Breast epithelium (tissue), 4 donors: ENCODE measurements at places on chromosomes 3 and 15. TPM values are rescaled to one million over a fixed set of nuclear protein-coding genes. Genes with fewer than 3 reads are reported as not detected.
A peak's percentile ranks its signal among the peaks of the same experiment; 100 is the strongest.

LYSMD2 gene
- total RNA-seq = 18.7 TPM

GRCh38 chr15:47513471-47513870, 203.8 kb upstream of the SEMA6D start:
- DNase-seq = no peak

DNA sequence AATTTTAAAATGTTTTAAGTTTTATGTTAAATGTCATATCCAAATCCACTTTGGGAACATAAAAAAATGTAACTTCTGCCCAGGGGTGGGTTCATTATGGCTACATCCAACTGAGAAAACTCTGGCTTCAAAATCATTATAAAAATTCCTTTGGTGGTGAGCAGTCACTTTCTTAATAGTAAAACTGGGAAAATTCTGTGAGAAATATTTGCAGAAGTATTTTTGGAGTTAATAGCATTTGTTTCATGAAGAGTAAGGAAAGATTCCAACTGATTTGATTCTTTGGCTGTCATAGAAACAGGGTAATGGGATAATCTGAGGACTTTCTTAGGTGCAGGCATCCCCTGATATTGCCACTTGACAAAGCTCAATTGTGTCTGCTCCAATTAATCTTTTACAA, 38.8 kb downstream of the CPA3 start:
- DNase-seq = no peak

PLSCR2 gene
- total RNA-seq = 2.0 TPM

TMCO5A gene
- total RNA-seq = not detected

DNA sequence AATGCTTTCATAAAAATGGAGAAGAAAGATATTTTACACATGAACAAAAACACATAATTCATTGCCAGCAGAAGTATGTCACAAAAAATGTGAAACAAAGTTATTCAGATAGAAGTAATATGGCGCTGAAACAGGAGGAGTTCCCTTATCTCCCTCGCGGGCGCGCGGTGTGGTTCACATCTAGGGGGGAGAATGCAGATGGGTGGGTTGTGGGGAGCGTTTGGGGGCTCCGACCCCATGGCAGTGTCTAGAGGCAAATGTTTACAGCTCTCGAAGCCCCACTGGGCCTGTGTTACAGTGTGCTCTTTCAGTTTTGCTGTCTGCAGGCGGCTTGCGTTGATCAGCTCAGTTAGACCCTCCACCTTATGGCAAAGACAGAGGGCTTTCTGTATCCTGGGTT, 297.5 kb downstream of the CGGBP1 start:
- no peak for DNase-seq

DNA sequence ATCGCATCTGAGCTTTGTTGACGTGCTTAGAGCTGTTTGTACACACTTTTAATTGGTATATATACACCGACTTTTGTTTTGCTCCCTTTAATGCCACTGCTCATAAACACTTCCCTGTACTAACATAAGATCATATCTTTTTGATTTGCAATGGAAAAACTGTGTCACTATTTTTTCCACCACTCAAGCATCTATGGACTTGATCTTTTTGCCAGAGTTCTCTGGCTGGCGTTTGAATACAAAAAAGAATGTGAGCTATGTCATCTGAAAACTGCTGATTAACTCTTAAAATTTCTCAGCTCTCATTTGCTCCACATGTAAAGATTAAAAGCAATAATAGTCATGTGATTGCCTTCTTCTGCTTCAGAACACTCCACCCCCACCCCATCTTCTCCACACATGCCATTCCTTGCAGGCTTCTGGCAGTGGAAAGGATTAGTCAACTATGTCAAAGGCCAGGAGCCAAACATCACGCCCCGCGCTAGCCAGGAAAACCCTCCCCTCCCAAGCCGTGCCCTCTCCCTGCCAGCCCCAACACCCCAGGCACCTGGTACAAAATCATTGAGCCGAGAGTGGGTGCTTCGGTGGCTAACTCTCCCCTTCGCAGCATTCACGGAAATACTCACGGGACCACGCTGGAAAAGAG, 123.4 kb upstream of the MEF2A start:
- peak; percentile 23 for DNase-seq

- DNase-seq = no peak
Measured at GRCh38 chr3:84141571-84141970, 817.2 kb upstream of the CADM2 start.

TRPC1 gene
- 14.8 TPM for total RNA-seq

MUC20 gene
- 24.3 TPM for total RNA-seq

WDR76 gene
- total RNA-seq = 4.2 TPM

GRCh38 chr15:92869263-92869940, 30.7 kb upstream of the CHD2 start:
- DNase-seq = no peak

IQCH gene
- total RNA-seq = 11.9 TPM

DNA sequence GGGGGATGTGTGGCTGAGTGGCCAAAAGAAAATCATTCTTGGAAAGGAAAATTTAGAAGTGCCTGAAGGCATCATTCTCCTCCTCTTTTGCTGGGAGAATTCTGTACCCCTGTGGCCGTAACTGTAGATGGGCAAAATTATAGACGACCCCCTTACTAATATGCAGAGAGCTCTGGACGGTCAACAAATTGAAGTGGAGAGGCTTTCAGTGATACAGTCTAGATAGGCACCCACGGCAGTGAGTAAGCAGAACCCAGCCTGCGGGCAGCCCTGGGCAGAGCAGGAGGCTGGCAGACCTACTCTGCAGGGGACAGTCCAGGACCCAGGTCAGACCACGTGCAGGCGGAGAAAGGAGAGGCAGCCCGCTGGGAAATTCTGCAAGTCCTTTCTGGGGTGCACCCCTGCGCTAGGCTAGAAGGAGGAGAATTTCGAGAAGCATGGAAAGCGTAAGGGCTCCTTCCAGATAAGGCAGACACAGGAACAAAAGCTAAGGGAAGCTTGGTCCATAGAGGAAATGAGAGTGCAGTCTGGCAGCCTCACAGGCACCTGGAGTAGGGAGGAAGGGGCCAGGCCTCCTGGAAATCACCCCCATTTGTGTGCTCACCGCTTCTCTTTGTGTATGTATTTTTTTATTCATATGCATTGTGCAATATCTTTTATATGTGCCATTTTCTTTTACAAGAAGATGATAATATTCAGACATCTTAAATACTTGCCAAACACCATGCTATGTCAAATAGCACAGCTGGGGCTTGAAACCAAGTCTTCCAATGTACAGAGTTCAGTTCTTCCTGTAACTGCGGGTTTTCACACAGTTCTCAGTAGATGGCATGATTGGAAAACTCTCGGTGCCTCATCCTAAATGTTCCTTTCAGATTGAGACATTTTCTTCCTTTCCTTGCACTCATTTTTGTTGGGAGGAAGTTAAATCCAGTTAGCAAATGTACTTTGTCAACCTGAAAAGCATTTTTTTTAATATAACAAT, 40.2 kb downstream of the LRRK1 start:
- no peak for DNase-seq

DNA sequence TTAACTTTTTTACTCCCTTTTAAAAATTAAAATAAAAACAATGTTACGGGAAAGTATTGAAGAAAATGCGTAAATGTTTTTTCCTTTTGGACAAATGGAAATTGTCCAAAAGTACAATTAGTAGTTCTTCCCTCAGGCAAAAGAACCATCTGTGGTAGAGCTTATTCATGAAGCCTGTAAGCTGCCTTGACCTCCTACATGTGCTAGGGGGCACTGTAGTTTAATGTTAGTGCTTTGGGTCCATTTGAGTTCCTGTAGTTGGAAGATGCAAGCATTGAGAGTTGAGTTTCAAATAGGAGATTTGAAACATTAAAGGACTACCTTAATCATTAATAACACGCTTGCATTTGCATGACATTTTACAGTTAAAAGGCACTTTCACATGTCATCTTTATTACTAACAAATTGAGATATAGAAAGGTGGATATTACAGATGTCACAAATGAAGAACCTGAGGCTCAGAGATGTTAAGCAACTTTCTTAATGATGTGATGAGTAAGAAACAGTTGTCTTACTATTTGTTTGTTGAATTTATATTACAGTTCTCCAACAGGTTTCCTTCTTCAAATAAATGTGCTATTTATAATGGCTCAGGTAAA, 1.8 kb upstream of the ZNF385D start:
- no peak for DNase-seq

NR1I2 gene
- 0.29 TPM for total RNA-seq

DNA sequence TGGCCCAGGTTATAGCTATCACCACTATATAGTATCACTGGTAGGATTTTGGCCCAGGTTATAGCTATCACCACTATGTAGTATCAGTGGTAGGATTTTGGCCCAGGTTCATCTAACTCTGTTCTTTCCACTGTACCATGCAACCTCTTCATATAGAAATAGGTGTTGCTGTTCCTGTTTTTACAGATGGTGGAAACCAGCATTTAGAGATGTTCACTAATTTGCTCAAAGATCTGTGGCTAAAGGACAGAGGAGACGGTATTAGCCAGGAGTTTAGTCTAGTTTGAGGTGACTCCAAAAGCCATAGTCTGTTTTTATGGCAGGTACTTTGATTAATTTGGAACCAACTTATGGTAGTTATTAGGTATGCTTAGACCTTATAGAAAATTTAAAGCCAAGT, 3.1 kb downstream of the LRCH3 start:
- no peak for DNase-seq

GRCh38 chr3:52395503-52395865, 49.4 kb downstream of the SEMA3G start:
- DNase-seq = no peak

GRCh38 chr3:41933154-41933676, 28.7 kb downstream of the ULK4 start:
- no peak for DNase-seq

GRCh38 chr3:130509008-130509407, 8.0 kb upstream of the COL6A6 start:
- DNase-seq = no peak

GRCh38 chr3:25397150-25397549, 30.9 kb upstream of the RARB start:
- no peak for DNase-seq

DNA sequence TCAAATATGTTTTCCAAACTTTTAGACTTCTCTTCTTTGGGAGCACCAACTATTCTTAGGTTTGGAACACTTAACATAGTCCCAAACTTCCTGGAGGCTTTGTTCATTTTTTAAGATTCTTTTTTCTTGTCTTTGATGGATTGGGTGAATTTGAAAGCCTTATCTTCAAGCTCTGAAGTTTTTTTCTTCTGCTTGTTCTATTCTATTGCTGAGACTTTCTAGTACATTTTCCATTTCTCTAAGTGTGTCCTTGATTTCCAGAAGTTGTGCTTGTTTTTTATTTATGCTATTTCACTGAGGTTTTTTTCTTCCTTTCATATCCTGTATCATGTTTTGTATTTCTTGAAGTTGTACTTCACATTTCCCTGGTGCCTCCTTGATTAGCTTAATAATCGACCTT, 97.5 kb downstream of the PLSCR2 start:
- no peak for DNase-seq

CHAC1 gene
- total RNA-seq = 11.9 TPM

GPR149 gene
- total RNA-seq = not detected

CHRM5 gene
- total RNA-seq = not detected

GRCh38 chr3:99240700-99241099, 339.2 kb upstream of the DCBLD2 start:
- DNase-seq = no peak

- DNase-seq = no peak
Measured at GRCh38 chr15:52428297-52428696, 100.4 kb downstream of the MYO5A start.

DNA sequence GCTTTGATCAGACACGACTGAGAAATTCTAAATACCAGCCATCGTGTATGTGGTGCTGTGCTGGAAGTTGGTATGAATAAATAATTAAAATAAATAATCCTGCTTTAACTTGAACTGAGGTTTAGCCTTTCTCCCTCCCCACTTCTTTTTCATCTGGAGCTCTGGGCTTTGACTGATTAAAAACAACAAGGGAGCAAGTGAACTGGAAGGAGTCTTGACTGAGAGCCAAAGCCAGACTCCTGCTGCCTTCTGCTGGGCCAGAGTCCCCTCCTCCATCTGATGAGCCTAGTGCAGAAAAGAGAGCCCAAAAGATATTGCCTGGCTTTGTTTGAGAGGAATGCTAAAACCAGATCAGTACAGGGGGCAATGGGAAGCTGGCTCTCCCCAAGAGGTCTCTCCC, 96.0 kb downstream of the CCNL1 start:
- DNase-seq = no peak

LIPH gene
- not detected for total RNA-seq

DNA sequence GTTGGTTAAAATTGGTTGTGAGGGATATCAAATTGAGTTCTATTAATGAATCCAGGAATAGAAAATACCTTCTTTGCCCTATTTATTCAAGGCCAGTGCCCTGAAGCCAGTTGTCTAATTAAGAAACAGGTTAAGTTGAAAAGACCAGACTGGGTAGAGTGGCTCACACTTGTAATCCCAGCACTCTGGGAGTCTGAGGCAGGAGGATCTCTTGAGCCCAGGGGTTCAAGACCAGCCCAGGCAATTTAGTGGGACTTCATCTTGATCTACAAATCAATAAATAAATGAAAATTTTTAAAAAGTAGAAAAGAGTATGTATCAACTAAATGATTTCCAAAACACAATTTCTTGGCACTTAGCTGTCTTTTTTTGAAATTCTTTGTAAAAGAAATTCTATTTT, 40.3 kb upstream of the TRPM1 start:
- DNase-seq = no peak

- DNase-seq = no peak
Measured at GRCh38 chr3:40969756-40970466, 229.4 kb upstream of the CTNNB1 start.

UPK1B gene
- not detected for total RNA-seq
